ENCODE measurements at places on chromosomes 4 and X.

GRCh38 chr4:169209388-169209883 lies 61.3 kb downstream of the SH3RF1 start:
- no peak for DNase-seq

DNA sequence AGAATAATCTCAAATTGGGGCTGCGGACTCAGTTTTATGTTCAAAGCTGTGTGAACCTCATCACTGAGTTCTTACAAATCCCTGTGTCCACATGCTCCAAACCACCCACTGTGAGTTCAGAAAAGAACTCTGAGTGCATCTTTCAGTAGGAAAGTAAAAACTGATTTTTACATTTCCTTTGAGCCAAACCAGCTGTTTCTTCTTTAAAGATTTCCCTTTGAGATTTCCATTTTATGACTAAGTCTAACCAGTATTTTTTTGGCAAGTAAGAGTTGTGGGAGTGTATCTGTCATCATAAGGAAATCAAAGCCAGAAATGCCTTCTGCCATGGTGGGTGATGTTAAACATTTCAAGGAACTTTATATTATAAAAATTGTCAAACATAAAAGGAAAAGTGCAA lies 100.0 kb downstream of the TET2 start:
- DNase-seq: peak; percentile 91

DNA sequence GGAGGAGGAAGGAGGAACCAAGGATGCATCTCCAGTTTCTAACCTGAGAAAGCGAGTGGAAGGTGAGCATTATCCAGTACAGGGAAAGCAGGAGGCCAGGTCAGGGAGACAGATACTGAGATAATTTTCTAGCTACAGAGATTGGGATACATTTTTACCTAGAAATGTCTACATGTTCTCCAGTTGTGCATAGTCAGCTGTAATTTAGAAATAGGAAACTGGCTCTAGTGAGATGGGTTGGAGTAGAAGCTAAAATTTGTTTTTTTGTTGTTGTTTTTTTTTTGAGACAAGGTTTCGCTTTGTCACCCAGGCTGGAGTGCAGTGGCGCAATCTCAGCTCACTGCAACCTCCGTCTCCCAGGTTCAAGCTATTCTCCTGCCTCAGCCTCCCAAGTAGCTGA lies 71.3 kb downstream of the FNIP2 start:
- DNase-seq: no peak

GRCh38 chr4:2141762-2142451 lies 82.8 kb downstream of the NAT8L start:
- DNase-seq: peak; percentile 12

DNA sequence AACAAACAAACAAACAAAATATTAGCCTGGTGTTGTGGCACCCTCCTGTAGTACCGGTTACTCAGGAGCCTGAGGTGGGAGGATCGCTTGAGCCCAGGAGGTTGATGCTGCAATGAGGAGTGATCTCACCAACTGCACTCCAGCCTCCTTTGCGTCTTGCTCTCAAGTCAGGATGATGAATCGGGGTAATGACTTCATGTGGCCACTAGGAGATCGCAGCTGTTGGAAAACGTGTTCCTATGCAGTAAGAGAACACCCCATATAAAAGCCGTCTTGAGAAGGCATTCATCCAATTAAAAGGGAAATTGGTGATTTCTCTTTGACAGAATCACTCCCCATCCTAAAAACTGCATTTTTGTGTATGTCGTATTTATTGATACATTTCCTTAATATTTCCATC lies 6.9 kb downstream of the CCNB3 start:
- no peak for DNase-seq

GRCh38 chr4:106340774-106341173 lies 24.4 kb downstream of the AIMP1 start:
- DNase-seq: no peak

DNA sequence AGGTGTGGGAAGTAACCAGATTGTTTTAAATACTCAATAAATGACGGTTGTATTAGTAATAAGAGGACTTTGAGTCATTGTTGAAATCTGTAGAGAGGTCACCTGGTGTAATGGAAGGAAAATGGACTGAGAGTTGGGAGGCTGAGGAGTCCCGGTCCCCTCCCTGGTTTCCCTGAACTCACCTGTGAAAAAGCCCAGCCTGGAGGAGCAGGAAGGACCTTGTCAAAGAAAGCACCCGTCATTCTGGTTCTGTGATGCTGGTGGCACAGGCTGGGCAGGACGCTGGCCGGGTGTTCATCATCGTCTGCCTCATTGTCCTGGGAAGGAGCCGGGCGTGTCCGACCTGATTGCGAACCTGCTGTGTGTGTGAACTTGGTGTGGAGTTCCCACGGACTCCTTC lies 70.8 kb downstream of the SORCS2 start:
- no peak for DNase-seq

- DNase-seq: peak; percentile 46
Measured at GRCh38 chr4:14178421-14178820, 550.9 kb upstream of the BOD1L1 start.

GRCh38 chrX:56787734-56788152 lies 58.7 kb downstream of the NBDY start:
- no peak for DNase-seq

DNA sequence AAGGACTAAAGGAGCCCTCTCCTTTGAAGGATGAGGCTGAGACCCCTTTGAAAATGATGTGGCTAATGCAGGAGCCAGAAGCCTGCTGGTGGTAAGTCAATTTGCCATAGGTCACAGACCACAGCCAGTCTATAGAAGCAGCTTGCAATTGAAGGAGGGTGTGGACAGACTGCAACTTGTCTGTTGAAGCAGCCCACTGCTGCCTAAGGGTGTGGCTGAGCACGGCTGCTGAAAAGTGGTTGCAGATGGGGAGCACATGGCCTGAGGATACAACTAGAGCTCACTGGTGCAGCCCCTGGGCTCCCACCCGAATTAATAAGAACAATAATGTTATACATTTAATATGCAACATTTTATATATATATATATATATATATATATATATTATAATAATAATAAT lies 11.4 kb upstream of the EXOC1L start:
- no peak for DNase-seq

- no peak for DNase-seq
Measured at GRCh38 chr4:8493484-8493883, 52.9 kb downstream of the TRMT44 start.

GRCh38 chr4:89397441-89397840 lies 89.8 kb upstream of the GPRIN3 start:
- no peak for DNase-seq

- DNase-seq: no peak
Measured at GRCh38 chr4:109751852-109752251, 22.0 kb upstream of the PLA2G12A start.

DNA sequence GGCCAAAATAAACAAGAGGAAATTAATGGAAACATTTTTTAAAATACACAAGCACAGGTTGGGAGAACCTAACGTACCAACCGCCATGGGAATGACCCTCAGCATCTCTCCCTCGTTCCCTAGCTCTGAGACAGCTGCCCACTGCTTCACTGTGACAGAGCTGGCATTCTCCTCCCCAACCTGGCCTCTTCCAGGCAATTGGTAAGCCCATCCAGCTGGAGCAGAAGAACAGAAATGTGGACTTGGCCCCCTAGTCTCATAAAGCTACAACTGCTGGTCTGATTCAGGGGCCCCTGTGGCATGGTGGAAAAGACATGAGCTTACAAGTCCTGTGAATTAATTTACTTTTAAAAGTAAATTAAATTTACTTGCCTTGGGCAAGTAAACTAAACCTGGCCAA lies 245.1 kb downstream of the PTTG2 start:
- no peak for DNase-seq

DNA sequence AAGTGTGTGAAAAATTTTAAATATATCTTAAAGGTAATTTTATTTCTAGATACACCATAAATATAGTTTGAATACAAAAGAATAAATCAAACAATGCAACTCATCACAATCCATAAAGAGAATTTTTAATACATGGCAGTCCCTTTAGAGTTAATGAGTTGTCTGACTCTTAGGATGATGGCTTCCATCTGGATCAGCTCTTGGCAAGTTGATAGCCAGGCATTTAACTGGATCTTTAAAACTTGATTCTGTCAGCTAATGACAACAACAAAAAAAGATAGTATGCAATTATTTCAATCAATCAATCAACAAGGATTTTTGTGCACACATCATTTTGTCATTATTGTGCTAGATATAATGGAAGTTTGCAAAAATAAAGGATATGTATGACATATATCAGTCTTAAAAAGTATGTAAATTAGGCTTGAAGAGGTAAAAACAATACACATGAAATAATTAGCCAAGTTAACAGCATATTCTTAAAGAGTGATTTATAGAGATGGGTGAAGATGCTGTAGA lies 174.9 kb upstream of the PCDH18 start:
- no peak for DNase-seq

DNA sequence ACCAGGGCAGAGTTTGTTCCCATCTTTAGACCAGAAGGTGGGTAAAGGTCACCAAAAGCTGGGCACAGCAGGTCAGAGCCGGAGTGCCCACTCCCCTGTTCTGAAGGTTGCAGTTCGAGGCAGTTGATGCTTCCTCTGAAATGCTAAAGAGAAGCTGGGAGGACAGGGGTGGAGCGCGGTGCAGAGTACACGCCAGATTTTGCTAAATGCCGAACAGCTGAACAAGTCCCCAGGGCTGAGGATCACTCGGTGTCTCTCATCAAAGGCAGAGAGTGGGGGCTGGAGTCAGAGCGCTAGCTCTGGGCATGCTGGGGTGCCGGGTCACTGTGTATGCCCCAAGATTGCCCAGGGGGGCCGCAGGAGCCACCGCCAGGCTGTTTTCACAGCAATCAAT lies 197.0 kb downstream of the BCOR start:
- DNase-seq: no peak

DNA sequence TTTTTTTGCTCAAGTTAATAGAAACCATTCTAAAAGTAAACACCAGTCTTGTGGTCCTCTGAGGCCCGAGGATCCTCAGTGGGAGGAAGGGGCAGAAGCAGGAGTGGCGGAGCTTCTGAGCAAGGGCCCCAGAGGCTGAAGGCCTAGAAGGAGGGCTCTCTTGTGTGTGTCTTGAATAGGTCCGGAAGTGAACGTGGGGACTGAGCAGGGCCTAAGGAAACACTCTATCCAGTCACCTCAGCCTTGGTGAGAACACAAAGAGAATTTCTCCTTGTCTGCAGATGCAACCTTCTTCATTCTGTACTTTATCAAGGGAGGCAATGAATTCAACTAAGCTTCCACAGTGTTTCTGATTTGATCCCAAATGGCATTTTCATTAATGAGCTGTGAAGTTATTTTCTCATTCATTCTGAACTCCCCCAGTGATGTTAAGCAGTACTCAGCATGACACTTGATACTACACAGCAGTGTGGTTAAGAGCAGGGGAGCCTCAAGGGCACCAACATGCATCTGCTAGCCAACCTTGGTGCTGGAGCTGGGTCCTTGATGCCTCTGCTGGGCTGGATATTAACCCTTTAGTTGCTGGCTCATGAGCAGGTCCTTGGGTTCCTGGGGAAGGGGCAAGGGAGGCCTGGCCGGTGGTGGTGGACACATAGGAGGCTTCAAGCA lies 64.7 kb downstream of the RBM47 start:
- DNase-seq: no peak

DNA sequence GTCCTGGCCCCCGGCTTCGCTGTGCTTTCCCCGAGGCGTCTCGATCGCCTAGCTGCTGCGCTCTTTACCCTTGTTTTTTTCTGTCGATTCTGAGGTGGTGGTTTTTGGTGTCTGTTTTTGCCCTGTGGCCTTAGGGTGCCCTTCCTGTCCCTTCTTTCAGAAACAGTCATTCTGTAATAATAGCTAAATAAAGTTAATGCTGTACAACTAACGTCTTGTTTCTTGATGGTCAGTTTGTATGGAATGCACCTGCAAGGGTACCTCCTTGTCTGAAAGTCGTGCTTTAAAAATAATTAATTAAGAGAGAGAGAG lies 686 bp downstream of the FIP1L1 start:
- peak; percentile 9 for DNase-seq

DNA sequence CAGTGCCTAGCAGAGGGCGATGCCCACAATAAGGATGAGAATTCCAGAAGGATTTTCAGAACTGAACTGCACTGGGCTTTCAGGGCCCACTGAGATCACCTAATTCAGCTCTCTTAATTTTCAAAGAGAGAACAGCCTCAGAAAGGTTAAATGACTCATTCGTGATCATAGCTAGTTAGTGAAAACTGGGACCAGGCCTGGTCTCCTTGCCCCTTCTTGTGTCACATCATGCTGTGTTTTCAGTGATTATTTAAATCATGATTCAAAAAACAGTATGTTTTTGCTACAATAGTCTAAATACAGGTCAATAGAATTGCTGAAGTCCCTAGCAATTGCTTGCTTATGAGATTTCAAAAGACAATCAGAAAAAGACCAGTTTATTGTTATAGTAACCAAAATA lies 136.4 kb upstream of the PLAC1 start:
- DNase-seq: no peak

GRCh38 chr4:16659694-16660093 lies 238.8 kb downstream of the LDB2 start:
- no peak for DNase-seq

DNA sequence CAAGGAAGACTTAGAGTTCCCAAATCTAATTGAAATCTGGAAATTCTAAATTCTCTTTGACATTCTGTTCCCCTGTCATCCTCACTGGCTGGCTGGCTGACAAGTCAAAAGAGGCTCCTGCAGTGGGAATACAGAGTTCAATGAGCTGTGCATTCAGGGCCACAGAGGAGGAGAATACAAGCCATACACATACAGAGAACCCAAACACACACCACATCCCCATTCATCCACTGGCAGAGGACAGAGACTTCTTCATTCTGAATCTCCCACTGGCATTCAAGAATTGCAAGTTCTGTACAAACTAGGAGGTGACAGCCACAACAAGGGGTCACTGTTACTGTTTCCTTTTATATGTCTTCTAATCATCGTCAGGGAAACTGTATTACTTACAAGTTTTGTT lies 49.7 kb downstream of the SAT1 start:
- DNase-seq: no peak

GRCh38 chr4:130705023-130705422 lies 1609.1 kb downstream of the C4orf33 start:
- DNase-seq: no peak

- no peak for DNase-seq
Measured at GRCh38 chr4:153215921-153216320, 11.7 kb downstream of the TRIM2 start.

DNA sequence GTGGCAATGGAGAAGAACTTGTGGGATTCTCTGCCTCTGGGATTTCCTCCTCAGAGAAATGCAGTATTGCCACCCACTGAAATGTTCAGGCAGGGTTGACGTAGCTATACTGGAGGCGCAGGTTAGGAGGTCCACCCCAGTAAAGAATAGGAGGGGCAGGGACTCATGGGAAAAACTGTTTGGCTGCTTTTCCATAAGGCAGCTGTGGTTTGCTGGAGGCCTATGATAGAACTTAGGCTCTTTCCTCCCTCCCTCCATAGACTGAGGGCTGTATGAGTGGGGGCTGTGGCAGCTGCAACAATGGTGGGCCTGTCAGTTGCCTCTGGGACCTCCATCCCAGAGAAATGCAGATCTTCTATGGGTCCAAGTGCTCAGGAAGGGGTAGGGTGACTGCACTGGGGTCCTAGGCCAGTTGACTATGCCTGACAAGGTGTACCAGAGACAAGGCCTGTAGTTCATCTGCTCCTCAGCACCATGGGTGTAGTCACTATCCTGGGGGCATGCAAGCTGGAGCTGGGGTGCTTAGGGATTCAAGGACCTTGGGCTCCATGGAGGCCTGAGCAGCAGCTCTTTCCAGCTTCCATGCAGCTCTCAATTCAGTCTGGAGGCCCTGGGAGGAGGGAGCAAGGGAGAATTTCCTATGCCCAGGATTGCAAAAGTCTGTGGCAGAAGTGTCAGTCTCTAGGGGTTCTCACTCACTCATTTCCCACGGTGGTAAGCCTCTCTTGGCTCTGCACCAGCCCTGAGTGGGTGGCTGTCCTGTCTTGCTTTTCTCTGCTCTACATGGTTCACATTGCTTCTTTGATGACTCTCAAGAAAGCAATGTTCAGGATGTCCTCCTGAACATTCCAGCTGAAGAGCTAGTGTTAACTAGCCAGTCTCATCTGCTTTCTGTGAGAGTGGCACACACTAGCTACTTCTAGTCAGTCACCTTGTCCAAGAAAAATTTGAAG lies 353.0 kb downstream of the IDS start:
- peak; percentile 63 for DNase-seq

Data from astrocyte of the spinal cord (primary cell).